Chondrocyte (in vitro differentiated cells): ENCODE measurements at places on chromosomes 1 and 21. TPM values are rescaled to one million over a fixed set of nuclear protein-coding genes. Genes with fewer than 3 reads are reported as not detected.

DNA sequence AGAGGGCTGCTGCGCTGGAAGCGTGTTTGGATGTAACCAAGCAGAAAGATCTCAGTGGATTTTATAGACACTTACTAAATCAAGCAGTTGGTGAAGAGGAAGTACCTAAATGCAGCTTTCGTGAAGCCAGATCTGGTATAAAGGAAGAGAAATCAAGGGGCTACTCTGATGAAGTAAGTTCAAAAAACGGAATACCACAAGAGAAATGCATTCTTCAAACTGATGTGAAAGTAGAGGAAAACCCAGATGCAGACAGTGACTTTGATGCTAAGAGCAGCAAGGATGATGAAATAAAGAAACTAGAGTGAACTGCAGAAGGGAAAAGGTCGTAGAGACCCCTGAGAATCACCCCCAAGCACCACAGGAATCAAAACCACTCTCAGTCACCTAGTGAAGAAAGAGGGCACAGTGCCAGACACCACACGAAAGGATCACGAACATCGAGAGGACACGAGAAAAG lies 40.8 kb upstream of the NEXN start:
- no peak for DNase-seq

The MAP3K7CL gene
- total RNA-seq = 12.8 to 99.2 TPM (median 93.1 TPM) in 3 replicates

DNA sequence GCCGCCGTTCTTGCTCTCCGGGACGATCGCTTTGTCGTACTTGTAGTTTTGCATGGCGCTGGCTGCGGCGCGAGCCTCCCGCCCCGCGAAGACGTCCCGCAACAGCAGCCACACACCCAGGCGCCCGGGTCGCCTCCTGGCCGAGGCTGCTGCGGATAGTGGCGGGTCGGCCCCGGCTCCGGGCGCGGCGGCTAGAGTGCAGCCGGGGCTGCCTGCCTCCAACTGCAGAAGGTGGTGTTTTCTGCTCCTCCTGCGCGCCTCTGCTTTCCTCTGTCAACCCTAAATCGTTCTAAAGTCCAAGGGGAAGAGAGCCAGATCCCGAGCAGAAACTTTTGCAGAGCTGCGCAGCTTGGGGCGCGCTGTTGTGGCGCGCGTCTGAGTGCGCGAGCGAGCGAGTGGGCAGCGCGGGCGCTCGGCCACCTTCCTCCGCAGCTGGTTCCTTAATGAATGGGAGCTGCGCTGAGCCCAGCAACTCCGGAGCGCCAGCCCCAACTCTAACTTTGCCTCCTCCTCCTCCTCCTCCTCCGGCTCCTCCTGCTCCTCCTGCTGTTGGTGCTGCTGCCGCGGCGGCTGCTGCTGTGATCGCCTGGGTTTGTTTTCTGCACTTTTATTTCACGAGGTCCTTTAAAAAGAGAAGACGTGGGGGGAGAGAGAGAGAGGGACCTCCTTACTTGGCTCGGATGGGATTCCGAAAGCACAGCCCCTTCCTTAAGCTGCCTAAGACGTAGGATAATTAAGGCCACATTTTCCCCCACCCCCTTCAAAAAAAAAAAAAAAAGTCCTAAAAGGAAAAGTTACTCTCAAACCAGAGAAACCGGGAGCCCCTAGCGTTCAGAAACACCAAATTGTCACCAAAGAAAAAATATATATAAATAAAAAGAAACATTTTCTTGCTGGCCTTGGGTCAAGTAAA lies at the start of gene PLPP3:
Gene PLPP3 (minus strand): TSS at position 601 of the 913 bp plus-strand sequence. CDS start 547 bp downstream, at position 54.
- peak; percentile 91 for DNase-seq

DNA sequence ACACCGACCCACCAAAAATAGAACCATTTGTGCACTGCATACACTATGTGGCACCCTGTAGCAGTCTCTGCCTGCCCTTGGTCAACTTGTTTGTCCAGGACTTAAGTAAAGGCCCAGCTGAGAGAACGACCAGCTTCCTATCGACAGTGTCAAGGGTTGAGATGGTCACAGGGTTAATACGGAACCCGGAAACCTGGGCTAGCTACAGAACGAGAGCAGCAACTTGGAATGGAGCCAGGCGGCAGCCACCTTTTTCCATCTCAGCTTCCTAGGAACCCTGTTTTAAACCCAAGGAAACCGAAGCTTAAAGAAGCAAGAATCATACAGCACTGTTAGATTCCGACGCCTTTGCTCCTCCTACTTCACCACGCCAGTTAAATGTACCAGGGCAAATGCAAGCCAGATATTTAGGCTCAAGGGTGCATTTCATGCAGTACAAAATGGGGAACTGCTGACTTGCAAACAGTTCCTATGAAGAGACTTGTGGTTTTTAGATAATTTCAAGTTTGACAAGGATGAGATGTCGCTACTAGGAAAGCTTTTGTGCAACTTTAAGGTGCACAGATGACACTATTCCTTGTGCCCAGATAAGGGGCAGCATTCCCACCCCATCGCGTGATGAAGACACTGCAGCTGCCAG lies 35.5 kb downstream of the SLC66A1 start:
- DNase-seq = no peak

- no peak for DNase-seq
Observed at GRCh38 chr21:33948096-33948950, 32.7 kb upstream of the ATP5PO start.

DNA sequence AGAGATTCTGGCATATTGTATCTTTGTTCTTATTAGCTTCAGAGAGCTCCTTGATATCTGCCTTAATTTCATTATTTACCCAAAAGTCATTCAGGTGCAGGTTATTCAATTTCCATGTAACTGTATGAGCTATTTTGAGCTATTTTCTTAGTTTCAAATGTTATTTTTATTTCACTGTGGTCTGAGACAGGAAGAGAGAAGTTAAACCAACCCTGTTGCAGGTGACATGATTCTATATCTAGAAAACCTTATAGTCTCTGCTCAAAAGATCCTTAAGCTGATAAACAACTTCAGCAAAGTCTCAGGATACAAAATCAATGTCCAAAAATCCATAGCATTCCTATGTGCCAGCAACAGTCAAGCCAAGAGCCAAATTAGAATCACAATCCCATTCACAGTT lies 1644.0 kb upstream of the B3GALT2 start:
- no peak for DNase-seq

DNA sequence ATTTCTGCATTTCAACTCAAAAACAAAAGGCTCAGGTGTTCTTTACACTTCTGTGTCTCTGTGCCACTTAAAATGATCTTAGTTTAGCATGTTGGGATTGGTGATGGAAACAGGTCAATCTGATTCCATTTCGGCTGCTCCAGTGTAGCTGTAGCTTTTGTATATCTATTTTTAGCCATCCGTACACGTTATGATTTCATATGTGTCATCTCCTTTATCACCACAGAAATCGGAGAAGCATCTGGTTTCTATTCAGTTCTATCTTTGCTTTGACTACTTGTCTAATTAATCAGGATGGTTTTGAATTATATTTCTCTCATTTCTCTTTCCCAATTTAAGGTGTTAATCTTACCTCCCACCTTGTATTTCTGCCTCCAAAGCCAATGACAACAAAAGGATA lies 41.1 kb downstream of the RGS21 start:
- no peak for DNase-seq

The VSIG8 gene
- not detected in 3 replicates for total RNA-seq
